Left renal cortex interstitium (tissue), 4 donors: ENCODE measurements at places on chromosomes 12 and 14. TPM values are rescaled to one million over a fixed set of nuclear protein-coding genes. Genes with fewer than 3 reads are reported as not detected.

DNA sequence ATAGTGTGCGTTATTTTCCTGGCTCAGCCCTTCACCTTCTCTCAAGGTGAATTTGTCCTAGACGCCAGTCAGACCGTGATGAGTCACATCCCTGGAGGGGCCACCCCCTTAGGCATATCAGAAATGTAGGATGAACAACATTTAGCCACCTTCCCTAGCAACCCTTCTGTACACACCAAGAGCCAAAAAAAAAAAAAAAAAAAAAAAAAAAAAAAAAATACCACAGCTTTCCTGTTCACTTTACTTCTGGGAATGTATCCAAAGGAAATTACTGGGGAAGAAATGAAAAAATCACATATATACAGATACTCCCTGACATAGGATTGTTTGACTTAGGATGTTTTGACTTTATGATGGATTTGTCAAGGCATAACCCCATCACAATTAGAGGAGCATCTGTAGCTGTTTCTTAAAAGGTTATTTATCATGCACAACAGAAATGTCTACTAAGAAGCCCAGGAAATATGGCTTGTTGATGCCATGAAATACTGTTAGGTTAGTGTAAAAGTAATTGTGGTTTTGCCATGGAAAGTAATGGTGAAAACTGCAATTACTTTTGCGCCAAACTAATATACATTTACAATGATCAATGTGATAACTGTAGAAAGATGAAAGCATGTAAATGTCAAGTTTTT is 68.2 kb upstream of the BDKRB2 start:
- DNase-seq = no peak

GRCh38 chr12:39620659-39621658 is 1.4 kb upstream of the ABCD2 start:
- no peak for DNase-seq

GPRC5D gene
- 0.30 TPM for polyA plus RNA-seq

DNA sequence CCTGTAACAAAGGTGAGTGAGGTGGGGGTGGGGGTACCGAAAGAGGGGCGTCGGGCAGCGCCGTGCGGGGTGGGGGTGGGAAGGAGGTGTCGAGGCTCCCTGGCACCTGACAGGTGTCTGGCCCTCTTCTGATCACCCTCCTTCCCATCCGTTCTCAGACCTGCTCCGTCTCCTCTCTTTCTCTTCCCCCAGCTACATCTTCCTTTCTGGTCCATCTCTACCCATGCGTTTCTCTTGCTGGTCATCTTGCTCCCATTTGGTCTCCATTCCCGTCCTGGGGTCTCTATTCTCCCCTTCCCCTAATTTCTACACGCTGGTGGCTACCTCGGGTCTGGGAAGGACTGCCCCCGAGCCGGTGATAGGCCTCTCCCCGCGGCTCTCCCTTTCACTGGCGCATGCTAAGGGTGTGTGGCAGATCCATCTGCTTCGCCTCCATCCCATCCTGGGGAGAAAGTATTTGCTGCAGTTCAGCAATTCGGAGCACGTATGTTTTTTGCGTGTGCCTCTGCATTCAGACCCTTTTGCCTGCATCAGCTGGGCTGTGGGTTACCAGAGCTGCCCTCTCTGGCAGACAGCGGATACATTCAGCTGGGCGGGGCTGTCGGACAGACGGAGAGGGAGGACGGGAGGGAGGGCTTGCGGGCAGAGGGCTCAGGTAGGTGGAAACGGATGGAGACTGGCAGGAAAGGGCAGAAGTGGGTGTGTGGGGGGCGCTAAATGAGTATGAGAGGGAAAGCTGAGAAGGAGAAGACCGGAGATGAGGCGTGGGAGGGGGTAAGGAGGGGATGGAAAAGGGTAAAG is 730 bp downstream of the CLSTN3 start:
- DNase-seq = peak; percentile 31

- DNase-seq = no peak
Observed at GRCh38 chr12:30877105-30877875, 49.3 kb upstream of the TSPAN11 start.

CIDEB gene
- polyA plus RNA-seq = 23.9 TPM

GRCh38 chr14:53458368-53458814 is 305.3 kb upstream of the DDHD1 start:
- no peak for DNase-seq

CAPRIN2 gene
- 59.7 TPM for polyA plus RNA-seq

- no peak for DNase-seq
Observed at GRCh38 chr12:113134071-113134470, 1.5 kb downstream of the RASAL1 start.

PRR4 gene
- polyA plus RNA-seq = 15.1 TPM

GRCh38 chr14:67387195-67387594 is 24.8 kb downstream of the PLEK2 start:
- no peak for DNase-seq

DNA sequence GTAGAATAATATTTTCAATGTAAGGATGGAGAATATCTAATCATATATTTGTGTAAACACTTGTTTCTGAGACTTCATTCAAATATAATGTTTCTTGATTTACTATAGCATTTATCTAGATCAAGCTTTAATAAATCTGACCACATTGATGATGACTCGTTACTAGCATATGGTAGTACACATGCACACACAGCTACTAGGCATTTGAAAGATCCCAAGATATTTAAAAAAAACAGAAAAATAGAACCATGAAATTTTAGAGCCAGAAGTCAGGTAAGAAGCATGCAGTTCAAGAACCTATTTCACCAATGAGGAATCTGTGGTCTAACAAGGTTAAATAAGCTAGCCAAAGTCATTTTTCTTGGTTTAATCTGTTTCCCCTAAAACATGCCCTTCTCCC is 32.0 kb downstream of the DCP1B start:
- DNase-seq = no peak

DNA sequence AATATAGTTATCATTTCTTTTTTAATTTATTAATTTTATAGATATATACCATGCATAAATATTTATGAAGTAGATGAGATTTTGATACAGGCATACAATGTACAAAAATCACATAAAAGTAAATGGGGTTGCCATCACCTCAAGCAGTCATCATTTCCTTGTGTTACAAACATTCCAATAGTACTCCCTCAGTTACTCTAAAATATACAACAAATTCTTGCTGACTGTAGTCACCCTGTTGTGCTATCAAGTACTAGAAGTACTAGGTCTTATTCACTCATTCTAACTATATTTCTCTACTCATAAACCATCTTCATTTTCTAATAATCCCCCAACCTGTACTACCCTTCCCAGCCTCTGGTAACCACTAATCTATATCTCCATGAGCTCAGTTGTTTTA is 432.6 kb upstream of the SYT1 start:
- DNase-seq = no peak

- no peak for DNase-seq
Observed at GRCh38 chr12:69828897-69829296, 3.9 kb downstream of the MYRFL start.

GRCh38 chr14:95057147-95057546 is 100.2 kb downstream of the DICER1 start:
- DNase-seq = no peak

DNA sequence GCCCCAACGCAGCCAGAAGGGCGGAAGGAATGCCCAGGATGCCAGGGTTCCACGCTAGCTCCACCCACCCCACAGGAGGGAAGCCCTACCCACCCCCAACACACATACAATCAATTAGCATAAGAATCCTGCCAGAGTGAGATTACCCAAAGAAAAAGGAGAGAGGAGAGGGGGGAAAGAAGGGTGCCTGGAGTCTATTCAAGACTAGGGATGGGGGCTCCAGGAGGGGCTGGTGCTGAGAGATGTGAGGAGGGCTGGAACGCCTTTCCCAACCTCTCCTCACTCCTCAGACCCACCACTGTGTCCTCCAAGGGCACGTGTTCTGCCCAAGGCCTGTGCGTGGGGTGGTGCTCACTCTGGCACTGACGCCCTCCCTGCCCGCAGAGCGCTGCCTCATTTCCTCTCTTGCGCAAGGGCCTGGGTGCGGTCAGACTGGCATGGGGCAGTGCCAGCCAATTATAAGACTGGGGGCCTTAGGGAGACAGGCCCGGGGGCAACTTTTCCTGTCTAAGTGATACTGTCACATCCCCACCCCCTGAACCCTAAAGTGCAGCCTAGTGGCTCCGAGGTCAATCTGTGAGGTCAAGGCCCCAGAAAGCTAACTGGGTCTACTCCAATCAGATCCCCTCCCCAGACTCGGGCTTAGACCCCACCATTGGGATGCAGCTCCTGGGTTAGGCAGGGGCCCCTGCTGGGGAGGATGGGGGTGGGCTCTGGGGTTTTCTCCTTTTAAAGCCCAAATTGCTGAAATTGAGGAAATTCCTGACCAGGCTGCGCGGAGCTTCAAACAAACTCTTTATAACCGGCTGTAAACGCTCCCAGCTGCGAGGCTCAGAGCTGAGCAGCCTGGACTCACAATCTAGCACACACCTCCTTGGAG is 10.2 kb upstream of the ITGB7 start:
- DNase-seq = no peak

GRCh38 chr12:24730489-24730896 is 218.4 kb downstream of the BCAT1 start:
- DNase-seq = no peak
